ENCODE measurements at places on chromosomes 7 and 10.

DNA sequence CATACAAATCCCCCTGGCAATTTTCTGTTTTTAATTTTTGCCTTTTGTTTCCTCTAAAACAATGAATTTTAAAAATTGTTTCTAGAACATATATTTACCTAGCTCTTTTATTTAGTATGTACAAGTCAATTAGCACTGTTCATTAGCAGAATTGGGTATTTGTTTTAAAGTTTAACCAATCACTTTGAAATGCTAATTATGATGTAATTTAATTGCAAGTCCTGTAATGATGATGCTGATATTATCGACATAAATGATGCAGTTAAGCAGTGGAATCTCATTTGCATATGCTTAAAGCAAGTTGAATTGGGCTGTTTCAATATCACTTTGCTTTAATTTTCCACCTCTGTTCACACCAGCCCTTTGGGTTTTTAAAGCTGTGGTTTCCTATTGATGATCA is 2.7 kb downstream of the FOXP2 start:
- no peak for DNase-seq

DNA sequence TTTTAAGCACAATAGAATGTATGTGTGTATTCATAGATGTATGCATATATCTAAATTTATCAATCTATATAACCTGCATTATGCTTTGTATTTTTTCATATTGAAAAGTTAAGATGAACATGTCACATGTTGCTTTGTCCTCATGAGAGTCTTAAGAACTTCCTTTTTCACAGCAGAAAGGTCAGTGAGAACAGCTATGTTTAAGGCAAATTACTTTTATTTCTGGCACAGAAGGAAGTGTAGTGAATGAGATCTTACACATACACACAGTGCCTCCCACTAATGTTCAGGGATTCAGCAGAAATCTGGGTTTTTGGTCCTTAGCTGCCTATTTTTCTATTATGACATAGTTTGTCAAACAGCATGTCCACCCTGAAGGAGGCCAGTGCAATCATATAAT is 134.8 kb downstream of the TMEM26 start:
- DNase-seq: no peak

DNA sequence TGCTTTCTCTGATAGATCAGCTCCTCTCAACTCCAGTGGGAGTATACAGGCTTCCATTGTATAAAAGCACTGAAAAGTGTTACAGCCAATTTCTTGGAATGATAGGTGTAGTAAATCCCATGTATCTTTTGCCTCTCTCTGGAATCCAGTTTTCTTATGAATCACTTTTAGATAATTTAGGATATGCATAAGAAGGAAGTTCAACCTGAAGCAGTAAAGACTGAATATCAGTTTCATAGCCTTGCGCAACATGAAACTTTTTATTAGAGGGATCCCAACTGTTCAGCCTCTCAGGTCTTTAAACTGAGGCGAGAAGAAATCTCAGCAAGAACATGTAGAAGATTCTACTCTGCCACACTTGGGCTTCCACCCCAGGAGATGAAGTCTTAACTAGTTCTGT is 280.0 kb downstream of the MALRD1 start:
- no peak for DNase-seq

- DNase-seq: no peak
These were observed 7.5 kb upstream of the KLF14 start for GRCh38 chr7:130741331-130741995.

DNA sequence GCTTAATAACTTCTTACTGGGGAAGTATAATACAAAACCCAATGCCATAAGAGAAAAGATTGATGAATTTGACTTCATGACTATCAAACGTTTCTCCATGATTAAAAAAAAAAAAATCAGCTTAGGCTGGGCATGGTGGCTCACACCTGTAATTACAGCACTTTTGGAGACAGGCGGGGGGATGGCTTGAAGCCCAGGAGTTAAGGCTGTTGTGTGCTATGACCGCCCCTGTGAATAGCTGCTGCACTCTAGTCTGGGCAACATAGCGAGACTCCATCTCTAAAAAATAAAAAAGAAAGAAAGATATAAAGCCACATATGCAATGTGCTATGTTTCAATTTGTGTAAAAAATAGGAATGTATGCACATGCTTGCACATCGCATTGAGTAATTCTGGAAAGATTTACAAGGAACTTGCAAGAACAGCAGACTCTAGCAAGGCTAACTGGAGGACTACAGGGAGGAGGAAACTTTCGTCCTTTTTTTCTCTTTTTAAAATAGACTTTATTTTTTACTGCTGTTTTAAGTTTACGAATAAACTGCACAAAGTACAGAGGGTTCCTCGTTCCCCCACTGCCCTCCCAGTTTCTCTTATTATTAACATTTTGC is 10.3 kb upstream of the RARRES2 start:
- DNase-seq: no peak

- no peak for DNase-seq
These were observed 387.4 kb downstream of the ETV1 start for GRCh38 chr7:13602036-13602435.

GRCh38 chr7:5265320-5266190 is 17.2 kb upstream of the SLC29A4 start:
- DNase-seq: no peak

DNA sequence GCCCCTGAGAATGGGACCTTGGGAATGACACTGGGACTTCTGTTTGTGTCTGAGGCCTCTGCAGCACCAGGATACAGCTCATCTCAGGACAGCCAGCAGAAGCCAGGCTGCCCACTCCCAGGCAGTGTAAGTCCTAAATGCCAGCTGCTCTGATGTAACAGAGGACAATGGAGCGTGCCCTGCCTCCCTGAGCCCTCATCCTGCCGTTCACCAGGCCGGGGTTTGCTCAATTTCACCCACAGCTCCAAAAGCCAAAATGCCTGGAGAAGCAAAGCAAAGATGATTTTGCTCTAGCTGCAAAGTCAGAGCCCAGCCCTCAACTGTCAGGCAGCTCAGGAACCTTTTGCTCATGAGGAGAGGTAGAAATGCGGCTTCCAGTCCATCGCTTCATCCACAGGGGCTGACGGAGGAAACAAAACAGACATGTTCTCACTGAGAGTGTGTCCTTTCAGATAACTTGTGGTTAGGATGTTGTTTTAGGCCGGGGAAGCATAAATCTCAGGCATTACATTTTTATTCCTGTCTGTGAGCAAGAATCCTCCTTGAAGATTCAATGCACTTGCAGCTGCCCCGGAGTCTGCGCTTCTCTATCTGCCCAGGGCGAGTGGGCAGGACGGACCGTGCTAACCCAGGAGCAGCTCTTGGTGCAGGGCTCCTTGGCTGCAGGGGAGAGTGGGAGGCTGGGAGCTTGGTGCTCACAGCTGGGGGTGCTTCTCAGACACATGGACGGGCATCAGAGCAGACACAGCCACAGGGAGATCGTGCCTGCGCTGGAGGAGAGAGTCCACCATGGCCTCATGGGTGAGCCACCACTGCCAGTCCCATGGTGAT is 83.2 kb upstream of the CHST15 start:
- DNase-seq: no peak

DNA sequence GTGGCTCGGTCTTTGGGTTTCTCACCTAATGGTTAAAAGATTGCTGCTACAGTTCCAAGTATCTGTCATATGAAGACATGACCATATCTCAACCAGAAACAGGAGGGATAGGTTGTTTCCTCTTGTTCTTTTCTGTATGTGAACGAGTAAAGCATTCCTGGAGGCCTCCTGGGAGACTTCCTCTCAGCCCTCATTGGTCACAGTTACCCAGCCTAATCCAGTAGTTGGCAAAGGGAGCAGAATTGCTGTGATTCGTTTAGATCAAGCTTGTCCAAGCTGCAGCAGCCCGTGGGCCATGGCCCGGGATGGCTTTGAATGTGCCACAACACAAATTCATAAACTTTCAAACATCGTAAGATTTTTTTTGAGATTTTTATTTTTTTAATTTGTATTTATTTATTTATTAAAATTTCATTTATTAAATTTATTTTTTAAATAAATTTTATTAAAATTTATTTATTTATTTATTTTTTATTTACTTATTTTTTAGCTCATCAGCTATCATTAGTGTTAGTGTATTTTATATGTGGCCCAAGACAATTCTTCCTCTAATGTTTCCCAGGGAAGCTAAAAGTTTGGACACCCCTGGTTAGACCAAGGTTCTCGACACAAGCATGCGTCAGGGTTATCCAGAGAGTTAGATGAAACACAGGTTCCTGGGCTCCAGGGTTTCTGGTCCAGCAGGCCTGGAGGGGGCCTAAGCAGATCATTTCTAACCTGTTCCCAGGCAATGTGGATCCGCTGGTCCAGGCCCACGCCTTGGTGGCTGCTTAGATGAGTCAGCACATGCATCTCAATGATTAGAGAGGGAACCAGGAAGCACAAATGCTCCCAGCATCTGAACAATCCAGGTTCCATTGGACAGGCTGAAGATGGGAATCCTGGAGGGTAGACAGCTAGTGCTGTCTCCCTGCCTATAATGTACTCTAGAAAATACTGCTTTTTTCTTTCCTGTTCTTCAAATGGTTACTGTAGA is 25.6 kb downstream of the CDC123 start:
- no peak for DNase-seq

DNA sequence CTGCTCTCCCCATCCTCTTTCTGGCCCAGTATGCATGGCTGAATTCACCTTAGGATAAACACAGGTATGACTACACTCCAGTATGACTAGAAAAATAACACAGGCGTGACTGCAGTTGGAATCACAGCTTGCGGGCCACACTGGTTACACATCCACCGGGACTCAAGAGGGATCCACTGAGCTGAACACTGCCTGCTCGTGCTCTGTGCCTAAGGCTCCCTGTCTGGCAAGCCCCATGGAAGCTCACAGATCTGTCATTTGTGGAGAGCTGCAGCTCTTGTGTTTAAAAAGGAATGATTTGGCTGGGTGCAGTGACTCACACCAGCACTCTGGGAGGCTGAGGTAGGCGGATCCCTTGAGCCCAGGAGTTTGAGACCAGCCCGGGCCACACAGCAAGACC is 26.8 kb downstream of the VOPP1 start:
- DNase-seq: no peak

- no peak for DNase-seq
These were observed 12.5 kb downstream of the RNF32 start for GRCh38 chr7:156652886-156653568.

Measured in activated naive CD4-positive, alpha-beta T cell treated with Interleukin-2 at 50 U/mL for 16 hours (primary cell).